ENCODE measurements at places on chromosomes 2 and 18.

DNA sequence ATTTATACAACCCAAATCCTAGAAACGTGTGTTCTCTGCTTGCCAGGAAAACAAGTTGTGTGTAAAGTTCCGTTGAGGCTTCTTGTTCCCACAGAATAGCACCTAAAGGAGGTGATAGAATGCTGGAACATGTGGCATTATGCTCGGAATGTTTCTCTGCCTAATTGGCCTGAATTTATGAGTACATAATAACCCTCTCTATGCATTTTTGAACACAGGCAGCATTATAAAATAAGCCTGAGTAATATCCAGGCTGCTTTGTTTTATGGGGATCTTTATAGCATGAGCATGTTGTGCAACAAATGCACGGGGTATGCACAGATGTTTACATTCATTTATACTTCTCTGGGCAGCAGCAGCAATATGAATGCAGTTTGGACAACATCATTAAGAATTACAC, 385.7 kb downstream of the MBD2 start:
- no peak for DNase-seq

DNA sequence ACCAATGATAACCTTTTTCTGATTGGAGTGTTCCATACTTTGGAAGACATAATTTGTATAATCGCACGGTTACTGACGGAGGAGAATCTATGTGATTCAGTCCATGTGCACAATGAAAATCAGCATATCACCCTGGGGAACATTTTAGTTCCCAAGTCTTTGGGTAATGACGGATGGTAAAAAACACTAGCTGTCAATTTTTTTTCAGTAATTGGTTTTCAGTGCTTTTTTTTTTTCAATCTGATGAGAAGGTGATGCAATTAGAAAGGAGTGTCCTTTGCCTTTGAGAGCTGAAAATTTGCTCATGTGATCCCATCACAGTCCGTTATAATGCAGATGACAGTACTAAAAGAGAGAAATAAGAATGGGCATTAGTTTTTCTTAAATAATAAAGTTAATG, 51.9 kb upstream of the THOC1 start:
- no peak for DNase-seq

- DNase-seq: no peak
These were observed 113.1 kb upstream of the WDR75 start for GRCh38 chr2:189327879-189328847.

GRCh38 chr18:59867337-59868104, 32.3 kb upstream of the PMAIP1 start:
- no peak for DNase-seq

DNA sequence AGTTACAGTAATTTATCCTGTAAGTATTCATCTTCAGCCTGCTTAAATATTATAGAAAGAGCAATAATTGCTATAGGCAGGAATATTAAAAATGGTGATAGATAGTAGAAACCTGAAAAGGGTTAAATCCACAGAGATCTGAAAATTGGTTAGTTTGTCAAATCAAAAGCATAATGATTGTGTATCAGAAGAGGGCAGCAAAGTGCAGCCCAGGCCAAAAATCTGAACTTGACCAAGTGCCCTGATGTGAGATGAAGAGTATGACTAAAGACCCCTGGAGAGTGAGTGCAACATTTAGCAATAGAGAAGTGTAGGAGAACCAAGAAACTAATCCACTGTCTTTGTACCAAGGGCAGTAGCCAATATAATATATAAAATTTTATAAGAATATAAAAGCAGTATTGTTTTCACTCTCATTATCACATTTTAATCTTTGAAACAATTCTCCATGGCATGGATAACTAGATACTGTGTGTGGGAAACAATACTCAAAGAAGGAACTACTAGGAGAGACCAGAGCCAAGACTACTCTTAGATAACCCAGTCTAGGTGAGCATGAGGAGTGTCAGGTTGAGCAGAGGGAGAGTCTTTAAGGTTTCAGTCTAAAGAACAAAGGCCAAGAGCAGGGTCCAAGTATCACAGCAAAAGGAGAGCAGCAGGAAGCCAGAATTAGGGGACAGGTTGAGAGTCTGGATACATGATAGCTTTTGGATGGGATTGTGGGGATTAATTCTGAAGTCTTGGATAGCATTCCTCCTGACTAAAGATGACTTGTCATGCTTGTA, 148.7 kb downstream of the CALCRL start:
- no peak for DNase-seq

DNA sequence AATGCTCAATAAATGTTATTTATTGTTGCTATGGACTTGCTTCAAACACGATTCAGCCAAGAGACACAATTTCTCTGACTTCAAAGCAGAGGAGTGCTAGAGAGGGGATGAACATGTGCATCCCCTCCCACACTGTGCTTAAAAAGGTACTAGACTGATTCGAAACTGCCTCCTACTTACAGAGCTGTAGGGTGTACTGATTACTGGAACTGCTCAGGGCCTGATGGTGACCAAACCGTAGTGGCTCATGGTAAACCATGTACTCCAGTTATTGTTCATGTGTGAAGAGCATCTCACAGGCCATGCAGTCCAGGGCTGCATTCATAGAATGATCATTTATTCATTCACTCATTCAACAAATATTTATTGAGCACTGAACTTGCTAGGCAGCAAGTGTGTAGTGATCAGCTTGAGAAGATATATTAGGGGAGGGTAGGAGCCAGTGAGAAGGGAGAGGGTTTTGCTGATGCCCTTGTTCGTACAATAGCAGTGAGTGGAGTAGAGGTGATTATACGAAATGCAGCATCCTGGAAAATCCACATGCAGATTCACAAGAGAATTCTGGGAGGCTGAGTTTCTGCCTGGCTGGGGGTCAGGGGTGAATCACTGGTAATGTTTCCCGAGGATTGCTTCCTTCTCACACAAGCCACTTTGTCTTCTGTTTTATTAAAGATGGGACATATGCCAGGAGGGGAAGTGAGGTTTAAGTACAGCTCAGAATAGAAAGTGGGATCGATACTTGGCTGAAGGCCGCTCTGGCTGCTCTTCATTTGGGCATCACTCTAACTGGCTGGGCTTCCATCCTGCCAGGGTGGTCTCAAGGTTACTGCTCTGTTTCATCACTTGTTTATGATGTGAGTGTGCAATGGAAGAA, 245.4 kb downstream of the RAD51AP2 start:
- no peak for DNase-seq

DNA sequence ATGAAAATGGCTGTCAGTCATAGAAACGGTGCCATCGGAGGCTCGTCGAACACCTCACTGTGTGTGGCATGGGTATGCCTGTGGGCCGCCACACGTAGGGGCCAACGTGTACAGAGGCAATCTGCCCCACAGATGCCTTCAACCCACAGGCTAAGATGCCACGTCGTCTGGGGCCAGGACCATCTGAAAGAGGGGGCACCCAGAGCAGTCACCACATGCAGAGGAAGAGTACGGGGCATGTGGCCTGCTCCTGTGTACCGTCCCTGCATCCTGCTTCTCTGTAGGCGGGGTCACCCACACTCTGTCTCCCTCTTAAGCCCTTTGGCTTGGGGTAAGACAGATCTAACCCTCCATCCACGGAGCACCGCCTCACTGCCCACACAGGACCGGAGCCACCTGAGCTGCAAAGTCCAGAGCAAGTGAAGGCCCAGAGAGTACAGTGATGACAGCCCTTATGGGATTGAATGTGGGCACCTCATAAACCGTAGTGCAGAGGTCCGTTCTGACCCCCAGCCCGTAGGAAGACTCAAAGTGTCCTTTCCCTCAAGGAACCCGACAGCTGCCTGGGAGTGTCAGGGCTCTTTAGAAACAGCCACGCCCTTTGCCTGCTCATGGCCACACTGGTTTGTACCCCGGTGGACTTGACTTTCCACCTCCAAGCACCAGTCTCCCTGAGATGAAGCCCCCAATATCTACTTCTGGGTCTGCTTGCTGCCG, 66.2 kb downstream of the TWIST2 start:
- DNase-seq: no peak

DNA sequence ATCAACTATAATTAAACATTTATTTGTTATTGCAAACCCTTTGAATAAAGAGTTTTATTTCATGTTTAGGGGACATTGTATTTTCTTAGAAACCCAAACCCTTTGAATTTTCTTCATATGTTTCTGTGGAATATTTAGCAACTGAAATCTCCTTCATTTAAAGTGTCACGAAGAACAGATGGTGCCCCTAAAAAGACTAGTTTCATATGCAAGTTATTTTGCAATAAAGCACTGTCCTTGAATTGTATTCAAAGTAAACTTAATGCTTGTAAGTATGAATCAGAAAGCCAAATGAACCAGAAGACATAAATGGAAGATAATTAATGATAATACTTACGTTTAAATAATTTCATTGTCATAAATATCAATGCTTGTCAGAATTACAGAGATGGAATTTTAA, 151.9 kb upstream of the CWC22 start:
- no peak for DNase-seq

GRCh38 chr2:8319219-8319618, 362.6 kb upstream of the ID2 start:
- no peak for DNase-seq

GRCh38 chr2:24011250-24012104, 1.6 kb downstream of the MFSD2B start:
- DNase-seq: no peak

DNA sequence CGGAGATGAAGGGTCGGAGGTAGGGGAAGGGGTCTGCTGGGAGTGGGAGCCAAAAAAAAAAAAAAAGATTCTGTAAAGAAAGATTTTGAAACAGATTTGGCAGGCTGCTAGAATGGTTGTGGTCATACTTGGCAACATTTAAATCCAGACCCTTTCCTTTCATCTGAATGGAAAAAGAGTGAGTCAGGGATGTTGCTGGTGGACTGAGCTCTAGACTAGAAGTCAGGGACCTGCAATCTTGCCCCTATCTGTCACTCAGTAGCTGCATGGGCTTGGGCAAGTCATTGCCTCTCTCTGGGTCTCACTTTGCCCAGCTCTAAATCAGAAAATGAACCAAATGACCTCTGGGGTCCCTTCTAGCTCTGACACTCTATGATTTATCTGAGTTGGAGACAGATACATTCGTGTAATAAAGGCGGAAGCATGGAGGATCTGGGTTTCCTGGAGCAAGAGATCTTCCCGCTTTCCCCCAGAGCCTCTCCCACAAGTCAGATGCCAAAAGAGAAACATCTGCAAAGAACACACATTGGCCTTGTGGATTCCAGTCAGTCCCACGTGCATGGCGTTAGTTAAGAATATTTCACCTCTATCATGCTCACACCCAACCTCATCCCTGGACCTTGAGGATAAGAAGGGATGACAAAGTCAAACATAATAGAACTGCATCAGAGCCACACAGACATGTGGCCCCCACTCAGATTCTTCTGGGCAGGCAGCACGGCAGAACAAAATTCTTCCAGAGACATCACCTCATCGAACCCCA, 58.5 kb downstream of the ADD2 start:
- no peak for DNase-seq

- DNase-seq: no peak
These were observed 11.9 kb downstream of the WDR43 start for GRCh38 chr2:28906376-28906775.

DNA sequence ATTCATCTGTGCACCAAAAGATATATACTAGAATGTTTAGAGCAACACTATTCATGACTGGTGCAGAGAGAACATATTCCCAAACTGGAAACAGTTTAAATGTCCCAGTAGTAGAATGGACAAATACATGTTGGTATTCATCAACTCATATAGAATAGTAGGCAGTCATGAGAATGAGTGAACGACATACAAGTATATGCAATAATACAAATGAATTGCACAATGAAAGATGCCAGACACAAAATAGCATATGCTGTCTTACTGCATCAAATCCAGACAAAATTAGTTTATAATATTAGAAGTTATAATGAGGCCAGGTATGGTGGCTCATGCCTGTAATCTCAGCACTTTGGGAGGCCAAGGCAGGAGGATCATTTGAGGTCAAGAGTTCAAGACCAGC, 8.3 kb upstream of the PRKAG3 start:
- DNase-seq: no peak
